Motor neuron (in vitro differentiated cells): ENCODE measurements at places on chromosomes 4 and X.

DNA sequence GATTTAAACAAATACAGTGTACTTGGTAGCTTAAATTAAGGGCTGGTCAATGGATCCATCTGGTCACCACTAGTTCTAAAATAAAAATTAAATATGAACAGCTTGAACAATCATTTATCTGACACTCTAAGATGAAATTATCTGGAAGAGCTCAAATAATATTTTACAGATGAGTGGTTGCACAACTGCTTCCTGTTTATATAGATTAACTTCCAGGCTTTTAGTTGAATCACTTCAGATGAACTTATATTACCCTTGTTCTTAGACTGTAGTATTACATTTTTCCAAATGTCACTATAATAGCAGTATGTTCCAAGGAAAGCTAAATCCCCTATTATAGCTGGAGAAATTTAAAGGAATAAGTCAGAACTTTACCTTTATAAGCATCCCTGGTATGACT, 92.4 kb upstream of the SMIM10 start:
- no peak for ATAC-seq

DNA sequence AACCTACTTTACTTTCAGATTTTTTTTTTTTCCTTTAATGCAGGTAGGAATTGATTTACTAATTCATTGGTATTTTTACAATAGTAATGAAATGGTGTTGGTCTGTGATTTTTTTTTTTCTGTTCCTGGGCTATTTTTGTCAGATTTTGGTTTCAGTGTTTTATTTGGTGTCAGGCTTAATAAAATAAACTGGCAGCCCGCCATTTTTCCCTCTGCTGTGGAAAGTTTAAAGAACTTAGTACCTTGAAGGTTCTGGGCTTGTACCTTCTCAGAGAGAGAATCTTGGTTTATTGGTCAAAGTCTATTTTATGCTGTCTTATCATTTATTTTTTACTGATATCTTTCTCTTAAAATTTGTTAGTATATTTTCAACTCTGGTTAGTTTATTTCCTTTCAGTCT, 64.0 kb upstream of the RHOH start:
- ATAC-seq = no peak

DNA sequence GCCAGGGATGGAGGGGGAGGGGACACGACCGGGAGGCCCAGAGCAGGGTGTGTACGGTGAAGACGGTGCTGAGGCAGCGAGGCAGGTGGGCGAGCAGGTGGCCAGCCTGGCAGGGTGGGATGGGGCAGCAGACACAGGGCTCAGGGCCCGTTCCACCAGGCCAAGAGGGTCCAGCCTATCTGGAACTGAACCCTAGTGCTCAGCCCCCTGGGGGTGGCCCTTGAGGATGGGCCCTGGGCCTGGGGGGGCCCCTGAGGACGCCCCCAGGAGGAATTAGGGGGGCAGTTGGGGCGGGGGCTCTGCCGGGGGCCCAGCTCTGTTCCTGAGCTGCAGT, 3.0 kb upstream of the HGFAC start:
- ATAC-seq = no peak

- ATAC-seq = peak; percentile 78
Observed at GRCh38 chr4:81565142-81565870, 93.6 kb upstream of the RASGEF1B start.

- no peak for ATAC-seq
Observed at GRCh38 chr4:108170631-108171338, 2.1 kb upstream of the LEF1 start.

DNA sequence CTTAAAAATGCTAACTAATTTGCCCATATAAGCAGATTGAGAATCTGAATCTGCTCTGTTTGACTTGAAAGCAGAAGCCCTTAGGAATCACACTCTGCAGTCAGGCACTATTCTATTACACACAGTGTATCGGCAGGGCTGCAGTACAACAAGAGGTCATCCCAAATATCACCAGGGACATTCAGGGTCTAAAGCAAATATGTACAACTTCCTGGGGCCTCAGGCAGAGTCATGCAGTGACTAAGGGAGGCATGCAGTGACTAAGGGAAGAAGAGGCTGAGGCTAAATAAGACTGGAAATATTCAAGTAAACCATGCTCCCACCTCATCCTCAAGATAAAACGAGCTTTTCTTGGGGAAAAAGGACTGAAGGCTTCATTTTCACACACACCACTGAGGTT, 20.9 kb downstream of the MAPK10 start:
- ATAC-seq = no peak

- ATAC-seq = no peak
Observed at GRCh38 chr4:11072999-11073398, 355.7 kb downstream of the HS3ST1 start.

DNA sequence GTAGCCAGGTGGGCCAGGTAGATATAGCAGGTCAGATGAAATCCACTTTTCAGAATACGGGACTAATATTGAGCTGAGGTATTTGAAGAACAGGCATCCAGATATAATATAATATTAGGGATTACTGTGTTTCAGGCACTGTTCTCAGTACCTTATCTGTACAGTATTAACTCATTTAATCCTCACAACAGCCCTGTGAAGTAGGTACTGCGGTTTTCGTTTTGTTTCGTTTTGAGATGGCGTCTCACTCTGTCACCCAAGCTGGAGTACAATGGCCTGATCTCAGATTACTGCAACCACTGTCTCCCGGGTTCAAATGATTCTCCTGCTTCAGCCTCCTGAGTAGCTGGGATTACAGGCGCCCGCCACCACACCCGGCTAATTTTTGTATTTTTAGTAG, 129.6 kb downstream of the IL1RAPL2 start:
- ATAC-seq = no peak

DNA sequence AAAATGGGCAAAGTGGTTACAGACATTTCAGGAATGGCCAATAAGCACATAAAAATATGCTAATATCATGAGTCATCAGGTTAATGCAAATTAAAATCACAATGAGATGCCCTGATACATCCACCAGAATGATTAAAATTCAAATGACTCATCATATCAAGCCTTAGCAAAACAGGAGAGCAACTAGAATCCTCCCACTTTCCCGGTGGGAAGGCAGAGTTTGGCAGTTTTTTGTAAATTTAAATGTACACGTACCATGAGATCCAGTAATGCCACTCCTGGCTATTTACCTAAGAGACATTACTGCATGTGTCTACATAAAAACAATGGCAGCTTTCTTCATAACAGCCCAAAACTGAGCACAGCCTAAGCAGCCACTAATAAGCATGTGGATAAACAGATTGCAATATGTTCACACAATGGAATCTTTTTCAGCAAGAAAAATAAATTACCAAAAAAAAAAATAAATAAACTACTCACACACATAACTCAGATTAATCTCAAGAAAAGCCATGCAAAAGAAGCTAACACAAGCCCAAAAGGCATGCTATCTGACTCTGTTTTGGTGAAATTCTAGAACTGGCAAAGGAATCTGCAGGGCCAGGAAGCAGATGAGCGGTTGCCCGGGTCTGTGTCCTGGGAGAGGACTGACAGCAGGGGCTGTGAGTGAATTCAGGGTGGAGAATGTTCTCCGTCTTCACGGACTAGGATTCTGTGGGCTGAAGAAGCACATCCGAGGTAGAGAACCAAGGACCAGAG, 48.8 kb downstream of the AFAP1 start:
- ATAC-seq = peak; percentile 51

DNA sequence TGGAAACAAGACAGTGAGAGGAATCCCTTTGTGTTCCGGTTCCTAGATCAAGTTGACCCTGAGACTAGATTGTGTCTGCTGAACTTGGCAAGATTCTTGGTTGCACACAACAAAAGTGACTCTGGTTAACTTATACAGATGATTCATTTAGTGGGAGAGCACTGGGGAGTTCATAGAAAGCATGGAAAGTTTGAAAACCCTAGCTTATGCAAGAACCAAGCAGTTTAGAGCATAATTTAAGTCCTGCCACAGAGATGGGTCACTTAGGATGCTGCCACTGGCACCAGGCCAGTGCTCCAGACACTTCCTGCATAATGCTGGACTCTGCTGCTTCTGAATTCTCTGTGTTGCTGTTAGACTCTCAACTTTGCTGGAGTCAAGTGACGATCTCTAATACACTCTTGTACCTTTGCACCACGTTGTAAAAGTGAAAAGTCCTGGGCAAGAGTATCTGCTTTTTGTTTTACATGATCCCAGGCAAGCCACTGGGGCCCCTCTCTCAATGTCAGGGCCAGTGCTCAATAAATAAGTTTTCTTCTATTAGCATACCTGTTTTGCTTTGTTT, 12.7 kb upstream of the DCUN1D4 start:
- ATAC-seq = no peak

DNA sequence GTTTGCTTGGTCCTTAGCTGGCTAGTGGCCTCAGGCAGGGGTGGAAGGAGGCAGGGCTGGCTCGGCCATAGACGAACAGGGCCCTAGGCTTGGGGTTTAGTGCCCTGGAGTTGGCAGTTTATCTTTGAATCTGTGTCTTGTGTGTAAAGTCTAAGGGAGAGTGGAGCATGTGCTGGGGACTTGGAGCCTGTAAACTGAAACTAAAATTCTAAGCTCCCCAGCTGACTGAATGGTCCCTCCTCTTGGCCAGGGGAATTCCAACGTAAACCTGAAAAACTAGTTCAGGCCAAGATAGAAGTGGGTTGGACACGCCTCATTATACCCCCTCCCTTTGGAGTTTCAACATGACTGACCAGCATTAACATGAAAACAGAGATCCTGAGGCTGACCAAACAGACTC, 46.1 kb upstream of the GPR78 start:
- ATAC-seq = peak; percentile 15

- ATAC-seq = peak; percentile 46
Observed at GRCh38 chrX:97399400-97399799, 515.7 kb downstream of the RPA4 start.

DNA sequence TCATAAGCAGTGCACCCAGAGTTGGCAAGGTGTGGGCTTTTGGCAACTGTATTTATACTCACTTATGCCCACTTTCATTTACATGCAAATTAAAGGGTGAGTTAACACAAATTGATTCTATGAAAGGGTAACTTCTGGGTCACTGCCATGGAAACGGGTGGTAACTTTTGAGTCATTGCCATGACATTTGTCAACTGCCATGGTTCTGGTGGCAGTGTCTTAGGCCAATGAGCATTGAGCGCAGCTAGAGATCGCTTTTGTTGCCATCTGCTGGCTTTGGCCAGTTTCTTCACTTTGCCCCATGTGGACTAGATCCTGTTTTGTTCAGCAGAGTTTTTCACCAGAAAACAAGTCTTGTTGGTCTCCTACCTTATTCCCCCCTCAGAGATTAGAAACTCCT, 170.8 kb upstream of the NUDT6 start:
- ATAC-seq = no peak

DNA sequence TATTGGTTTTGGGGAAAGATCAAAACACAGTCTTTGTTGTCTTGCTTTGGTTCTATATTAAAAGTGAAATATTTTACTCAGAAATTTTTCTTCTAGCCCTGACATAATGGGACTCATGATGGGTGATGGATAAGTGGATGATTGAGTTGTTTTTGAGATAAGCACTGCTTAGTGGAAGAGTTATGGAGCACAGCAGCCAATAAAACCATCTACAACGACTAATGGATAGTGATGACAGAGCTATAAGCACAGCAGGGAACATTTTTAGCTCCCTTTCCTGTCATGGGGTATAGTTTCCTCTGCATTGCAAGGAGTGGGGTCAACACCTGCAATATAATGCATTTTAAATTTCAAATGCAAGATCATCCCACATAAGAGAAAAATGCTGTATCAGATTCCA, 812.4 kb downstream of the STPG2 start:
- ATAC-seq = no peak

DNA sequence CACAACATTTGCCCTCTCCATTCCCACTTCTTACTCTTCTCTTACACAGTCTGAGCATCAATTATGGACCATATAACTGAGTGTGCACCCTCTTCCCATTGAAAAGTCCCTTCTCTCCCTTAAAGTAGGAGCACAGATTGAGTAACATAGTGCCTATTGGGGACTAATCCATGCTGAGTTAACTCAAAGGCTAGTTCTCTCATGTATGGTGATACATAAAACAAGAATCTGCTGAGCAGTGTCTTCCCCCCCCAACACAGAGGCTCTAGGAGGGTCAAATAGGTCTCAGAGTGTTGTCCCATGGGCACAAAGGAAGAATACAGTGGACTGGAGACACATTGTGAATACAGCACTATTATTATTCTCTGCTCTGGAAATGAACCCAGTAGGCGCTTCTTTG, 274.6 kb upstream of the BOD1L1 start:
- no peak for ATAC-seq

DNA sequence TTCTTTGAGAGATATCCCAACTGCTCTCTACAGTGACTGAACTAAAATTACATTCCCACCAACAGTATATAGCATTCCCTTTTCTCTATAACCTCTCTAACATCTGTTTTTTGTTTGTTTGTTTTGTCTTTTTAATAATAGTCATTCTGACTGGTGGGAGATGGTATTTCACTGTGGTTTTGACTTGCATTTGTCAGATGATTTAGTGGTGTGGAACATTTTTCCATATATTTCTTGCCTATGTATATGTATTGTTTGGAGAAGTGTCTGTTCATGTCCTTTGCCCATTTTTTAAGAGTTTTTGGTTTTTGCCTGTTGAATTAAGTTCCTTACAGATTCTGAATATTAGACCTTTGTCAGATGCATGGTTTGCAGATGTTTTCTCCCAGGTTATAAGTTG, 9.0 kb downstream of the USO1 start:
- no peak for ATAC-seq

- ATAC-seq = peak; percentile 54
Observed at GRCh38 chrX:68440940-68441339, 7.6 kb upstream of the OPHN1 start.

DNA sequence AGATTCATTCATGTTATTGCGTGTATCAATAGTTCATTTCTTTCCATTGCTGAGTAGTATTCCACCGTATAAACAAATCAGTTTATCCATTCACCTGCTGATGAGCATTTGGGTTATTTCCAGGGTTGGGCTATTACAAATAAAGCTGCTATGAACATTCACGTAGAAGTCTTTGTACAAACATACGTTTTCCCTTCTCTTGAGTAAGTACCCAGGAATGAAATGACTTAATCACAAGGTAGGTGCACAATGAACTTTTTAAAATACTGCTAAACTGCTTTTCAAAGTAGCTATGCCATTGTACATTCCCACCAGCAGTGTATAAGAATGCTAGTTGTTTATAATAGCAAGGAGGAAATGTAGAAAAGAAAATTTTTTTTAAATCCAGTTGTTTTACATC, 35.9 kb downstream of the SYTL4 start:
- ATAC-seq = no peak

DNA sequence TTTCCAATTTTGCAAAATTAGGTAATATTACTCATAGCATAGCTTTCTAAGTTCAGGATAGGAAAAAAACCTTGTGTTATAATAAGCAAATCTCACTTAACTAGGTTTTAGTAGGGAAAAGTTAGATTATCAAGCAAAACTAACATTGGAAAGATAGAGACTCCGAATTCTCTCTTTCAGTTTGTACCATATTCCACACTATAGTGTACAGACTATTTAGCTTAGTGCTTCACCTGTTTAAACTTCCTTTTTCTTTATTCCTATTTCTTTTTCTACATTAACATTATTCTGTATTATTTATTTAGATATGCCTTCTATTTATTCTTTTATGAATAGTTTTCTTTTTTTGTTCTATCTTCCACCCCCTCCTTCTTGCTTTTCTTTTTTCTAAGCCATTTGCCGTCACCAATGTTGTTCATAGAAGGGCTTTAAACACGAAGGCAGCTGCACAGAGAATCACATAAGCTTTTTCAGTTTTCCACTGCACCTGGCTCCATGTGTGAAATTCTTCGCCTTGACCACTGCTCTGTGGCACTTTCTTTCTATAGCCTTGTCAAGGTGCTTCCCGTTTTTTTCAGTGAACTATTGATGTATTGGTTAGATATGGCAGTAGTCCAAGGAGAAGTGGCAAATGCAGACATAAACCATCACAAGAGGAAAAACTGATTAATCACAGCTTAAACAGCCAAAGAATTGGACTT, 8.5 kb downstream of the PCDH10 start:
- no peak for ATAC-seq
